Activated CD4-positive, alpha-beta T cell treated with anti-CD3 and anti-CD28 coated beads, Interleukin-2, amount 50 U/mL, for 16 hours (primary cell): ENCODE measurements at places on chromosomes 2 and 18.

DNA sequence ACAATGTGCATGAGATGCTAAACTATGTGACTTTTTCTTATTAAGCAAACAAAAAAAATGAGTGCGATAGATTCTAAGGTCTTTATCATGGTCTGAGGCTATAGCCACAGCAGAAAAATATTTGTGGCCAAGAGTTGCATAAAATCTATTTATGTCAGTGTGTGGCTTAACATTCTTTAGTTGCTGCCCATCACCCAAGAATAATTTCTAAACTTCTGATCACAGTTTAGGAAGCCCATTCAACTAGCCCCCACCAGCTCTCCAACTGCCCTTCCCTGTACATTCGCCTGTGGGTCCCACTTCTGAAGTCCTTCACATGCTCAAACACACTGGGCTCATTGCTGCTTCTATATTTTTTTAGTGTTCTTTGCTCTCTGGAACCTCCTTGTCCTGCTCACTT is 107.1 kb downstream of the CTNNA2 start:
- no peak for DNase-seq

DNA sequence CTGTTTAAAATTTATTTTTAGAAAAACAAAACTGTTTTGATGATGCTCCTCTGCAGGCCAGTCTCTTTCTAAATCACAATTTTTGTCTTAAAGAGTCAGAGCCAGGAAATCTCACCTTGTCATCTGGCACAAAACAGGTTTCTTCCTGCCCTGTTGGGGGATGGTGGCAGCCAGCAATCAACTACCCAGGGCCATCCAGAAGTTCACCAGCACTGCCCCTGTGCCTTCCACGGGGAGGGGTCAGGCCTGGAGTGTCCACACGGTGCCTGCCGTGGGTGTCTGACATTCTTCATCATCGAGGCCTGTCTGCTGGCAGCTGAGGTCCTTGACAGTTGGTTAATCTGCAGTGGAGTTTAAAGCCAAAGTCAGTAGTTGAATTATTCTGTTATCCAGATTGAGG is 40.0 kb upstream of the BMP10 start:
- DNase-seq = peak; percentile 37

DNA sequence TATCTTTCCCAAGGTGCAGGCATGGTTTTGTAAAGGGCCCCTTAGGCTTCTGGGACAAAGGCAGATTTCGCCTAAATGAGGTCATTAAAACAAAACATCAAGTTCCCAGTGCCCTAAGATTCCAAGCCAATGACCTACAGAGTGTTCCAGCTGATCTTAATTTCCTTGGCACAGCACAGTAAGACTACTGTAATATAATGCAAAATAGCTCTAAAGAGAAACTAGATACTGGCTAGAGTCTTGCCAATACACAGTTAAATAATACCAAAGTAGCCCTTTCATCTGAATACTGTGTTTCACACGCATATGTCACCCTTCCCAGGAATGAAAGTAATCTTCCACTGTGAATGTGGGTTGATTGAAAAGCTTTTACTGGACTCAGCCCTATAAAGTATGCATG is 14.7 kb downstream of the GRB14 start:
- DNase-seq = no peak

DNA sequence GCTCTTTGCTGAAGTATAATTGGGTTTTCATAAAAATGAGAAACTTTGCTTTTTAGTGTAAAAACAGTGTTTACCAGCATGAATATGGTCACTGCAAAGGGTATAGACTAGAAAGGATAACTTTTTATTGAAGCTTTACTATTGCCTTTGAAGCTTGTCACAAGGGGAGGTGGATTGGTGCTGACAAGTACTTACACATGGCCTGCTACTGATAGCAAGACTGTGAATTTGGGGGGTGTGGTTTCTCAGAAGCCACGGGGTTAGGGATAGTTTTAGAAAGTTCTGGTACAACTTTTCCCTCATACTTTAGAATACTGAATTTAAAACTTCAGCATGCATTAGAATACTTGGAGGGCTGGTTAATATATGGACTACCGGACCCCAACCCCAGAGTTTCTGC is 294.1 kb downstream of the SOCS6 start:
- no peak for DNase-seq
